Smooth muscle cell of the umbilical artery (primary cell): ENCODE measurements at places on chromosomes 2 and 18. TPM values are rescaled to one million over a fixed set of nuclear protein-coding genes. Genes with fewer than 3 reads are reported as not detected.

Gene C2orf66
- total RNA-seq, result 0.28 and 0.30 TPM in 2 replicates

Gene ANKRD36
- total RNA-seq, result 22.6 and 48.8 TPM in 2 replicates

Gene ADD2
- total RNA-seq, result 0.28 TPM in 1 of 2 replicates, not detected in the other

Gene CREG2
- 0.30 and 0.46 TPM in 2 replicates for total RNA-seq

Gene FSIP2
- total RNA-seq, result 0.05 TPM in 1 of 2 replicates, not detected in the other

Gene KIF3C
- 15.1 and 22.1 TPM in 2 replicates for total RNA-seq

Gene GCKR
- total RNA-seq, result 0.51 and 0.89 TPM in 2 replicates

Gene KCNJ3
- under 0.01 TPM in 1 of 2 replicates, not detected in the other for total RNA-seq

Gene REG1B
- not detected in 2 replicates for total RNA-seq

Gene MALL
- 0.30 and 1.2 TPM in 2 replicates for total RNA-seq

Gene RBM44
- 0.18 and 0.30 TPM in 2 replicates for total RNA-seq

Gene MYO3B
- 0.32 and 0.89 TPM in 2 replicates for total RNA-seq

Gene KATNAL2
- 0.89 and 1.6 TPM in 2 replicates for total RNA-seq

Gene ECEL1
- total RNA-seq, result not detected in 2 replicates

Gene MBP
- 7.7 and 8.9 TPM in 2 replicates for total RNA-seq

Gene KCNF1
- total RNA-seq, result not detected in 2 replicates

Gene ACVR1C
- total RNA-seq, result under 0.01 and 0.37 TPM in 2 replicates

Gene FIGN
- 1.2 and 1.5 TPM in 2 replicates for total RNA-seq

Gene FSHR
- not detected in 2 replicates for total RNA-seq

Gene REG1A
- total RNA-seq, result not detected in 2 replicates

Gene GPR45
- total RNA-seq, result not detected in 2 replicates

Gene SULT1C4
- 0.30 and 0.32 TPM in 2 replicates for total RNA-seq

Gene TRIM43
- total RNA-seq, result not detected in 2 replicates

Gene BARD1
- total RNA-seq, result 11.0 and 13.9 TPM in 2 replicates

Gene RALBP1
- 52.6 and 82.7 TPM in 2 replicates for total RNA-seq

Gene CTAGE1
- total RNA-seq, result 0.05 TPM in 1 of 2 replicates, not detected in the other

Gene FAM110C
- total RNA-seq, result under 0.01 and 0.05 TPM in 2 replicates

Gene MARCHF4
- total RNA-seq, result 1.5 and 10.8 TPM in 2 replicates

Gene AMER3
- not detected in 2 replicates for total RNA-seq

Gene HRH4
- 0.05 and 0.30 TPM in 2 replicates for total RNA-seq

Gene HAAO
- total RNA-seq, result not detected in 2 replicates

Gene B3GNT7
- total RNA-seq, result under 0.01 and 0.60 TPM in 2 replicates

Gene ZSCAN30
- 14.8 and 16.4 TPM in 2 replicates for total RNA-seq

Gene DYNAP
- not detected in 2 replicates for total RNA-seq

Gene ABCB11
- total RNA-seq, result not detected in 2 replicates

Gene DPP4
- 178 and 489 TPM in 2 replicates for total RNA-seq

Gene NDUFV2
- total RNA-seq, result 82.0 and 93.7 TPM in 2 replicates

Gene CCDC138
- total RNA-seq, result 3.6 and 4.8 TPM in 2 replicates

Gene G6PC2
- not detected in 2 replicates for total RNA-seq

Gene CARF
- total RNA-seq, result 6.4 and 9.2 TPM in 2 replicates

Gene C2orf78
- not detected in 2 replicates for total RNA-seq

Gene UPP2
- total RNA-seq, result not detected in 2 replicates
